Activated CD8-positive, alpha-beta memory T cell treated with anti-CD3 and anti-CD28 coated beads for 1 hour (primary cell): ENCODE measurements at places on chromosomes 11 and 22.

GRCh38 chr11:116603728-116604323, 169.0 kb downstream of the BUD13 start:
- no peak for DNase-seq

DNA sequence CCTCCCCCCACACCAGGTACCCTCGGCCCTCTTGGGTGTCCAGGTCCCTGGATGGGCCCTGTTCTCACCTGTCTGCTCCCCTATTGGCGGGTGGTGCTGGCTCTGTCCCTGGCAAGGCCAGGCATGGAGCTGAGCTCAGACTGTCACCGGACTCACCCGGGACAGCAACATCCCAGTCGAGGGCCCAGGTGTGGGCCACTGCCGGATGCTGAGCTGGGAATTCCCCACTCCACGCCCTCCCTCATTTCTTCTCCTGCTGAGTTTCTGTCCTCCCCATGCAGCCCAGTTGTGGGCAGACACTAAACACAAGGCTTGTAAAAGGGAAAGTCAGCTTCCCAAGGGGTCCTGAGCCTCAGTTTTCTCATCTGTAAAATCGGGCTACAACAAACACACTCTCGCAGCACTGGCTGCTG, 2.0 kb upstream of the AP5B1 start:
- DNase-seq = no peak

- DNase-seq = no peak
Observed at GRCh38 chr11:100031973-100032372, 655.1 kb upstream of the ARHGAP42 start.

GRCh38 chr11:708511-708910, 2.5 kb downstream of the EPS8L2 start:
- DNase-seq = no peak

DNA sequence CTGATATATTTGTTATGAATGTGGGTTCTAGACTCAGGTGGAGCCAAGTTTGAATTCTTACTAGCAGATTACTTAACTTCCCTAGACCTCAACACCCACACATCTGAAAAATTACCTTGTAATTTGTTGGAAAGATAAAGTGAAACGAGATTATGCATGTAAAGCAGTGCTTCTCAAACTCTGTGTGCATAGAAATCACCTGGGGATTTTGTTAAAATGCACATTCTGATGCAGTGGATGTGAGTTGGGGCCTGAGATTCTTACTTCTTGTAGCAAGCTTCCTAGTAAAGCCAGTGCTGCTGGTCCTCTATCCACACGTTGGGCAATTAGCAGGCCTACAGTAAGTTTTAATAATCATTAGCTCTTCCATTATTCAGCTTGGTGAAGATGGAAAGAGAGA, 15.1 kb upstream of the CEP295 start:
- DNase-seq = no peak

- no peak for DNase-seq
Observed at GRCh38 chr11:7905961-7906429, 25.1 kb downstream of the OR10A6 start.

DNA sequence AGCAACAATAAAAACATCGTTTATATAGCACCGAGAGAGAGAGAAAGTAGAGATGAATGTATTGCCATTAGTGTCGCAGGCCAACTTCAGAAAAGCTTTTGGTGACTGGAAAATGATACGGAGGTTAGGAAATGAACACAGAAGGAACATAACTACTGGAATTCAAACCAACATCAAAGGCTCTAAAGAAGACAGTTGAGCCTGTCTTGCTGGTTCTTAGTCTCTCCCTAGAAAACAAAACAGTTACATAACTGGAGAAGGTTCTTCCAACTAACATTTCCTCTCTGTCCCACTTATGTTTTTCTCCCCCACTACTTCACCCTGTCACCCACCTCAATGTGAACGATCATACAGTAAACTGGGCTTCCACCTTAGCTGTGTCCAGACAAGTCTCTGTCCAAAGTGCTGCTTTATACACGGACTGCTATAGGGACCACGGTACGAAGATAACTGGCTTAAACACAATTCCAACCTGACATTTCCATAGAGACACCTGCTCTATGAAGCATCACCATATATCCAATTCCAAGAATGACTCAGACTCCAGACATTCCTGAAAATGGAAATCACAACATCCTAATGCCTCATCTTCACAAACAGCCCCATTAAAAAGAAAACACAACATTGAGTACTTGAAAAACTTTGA, 85.2 kb upstream of the ARHGAP32 start:
- no peak for DNase-seq

DNA sequence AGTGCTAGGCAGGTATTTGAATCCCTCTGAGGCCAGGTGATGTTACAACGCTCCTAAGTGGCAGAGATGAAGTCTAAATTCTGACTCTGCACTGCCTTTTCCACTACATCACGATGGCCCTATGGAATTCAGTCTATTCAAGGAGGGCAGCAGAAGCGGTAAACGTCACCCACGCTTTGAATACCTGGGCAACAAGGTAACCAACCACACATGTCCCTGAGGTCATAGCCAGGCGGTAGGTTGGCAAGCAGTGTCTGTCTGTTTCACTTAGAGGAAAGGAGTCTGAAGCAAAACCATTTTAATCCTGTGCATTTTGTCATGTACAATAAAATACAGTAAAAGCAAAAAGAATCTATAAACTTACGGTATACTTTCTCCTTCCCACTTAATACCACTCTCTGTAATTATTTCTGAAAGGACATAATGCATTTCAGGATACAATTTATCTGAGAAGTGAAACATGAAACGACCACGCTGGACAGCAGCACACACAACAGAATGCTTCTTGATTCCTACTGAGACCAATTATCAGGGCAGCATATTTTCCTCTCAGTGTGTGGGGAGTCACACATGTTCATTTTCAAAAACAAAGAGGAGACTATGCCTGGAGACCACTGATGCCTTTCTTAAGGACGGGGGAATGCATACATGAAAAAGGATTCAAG, 51.3 kb downstream of the PRDM10 start:
- no peak for DNase-seq

DNA sequence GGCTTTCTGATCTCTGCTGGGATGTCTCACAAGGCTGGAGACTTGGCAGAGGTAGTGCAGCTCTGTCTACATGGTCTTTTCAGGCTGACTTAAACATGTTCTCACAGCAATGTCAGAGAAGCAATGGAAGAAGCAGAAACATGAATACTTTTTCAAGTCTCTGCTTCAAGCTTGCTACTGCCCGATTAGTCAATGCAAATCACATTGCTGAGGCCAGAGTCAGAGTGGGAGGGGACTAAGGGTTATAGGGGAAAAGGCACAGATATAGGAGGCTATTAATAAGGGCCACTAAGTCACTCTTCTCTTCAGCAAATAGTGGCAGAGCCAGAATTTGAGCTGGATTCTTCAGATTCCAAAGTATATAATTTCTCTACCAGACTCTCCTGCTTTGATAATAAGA, 390.5 kb downstream of the TMEM135 start:
- DNase-seq = no peak

DNA sequence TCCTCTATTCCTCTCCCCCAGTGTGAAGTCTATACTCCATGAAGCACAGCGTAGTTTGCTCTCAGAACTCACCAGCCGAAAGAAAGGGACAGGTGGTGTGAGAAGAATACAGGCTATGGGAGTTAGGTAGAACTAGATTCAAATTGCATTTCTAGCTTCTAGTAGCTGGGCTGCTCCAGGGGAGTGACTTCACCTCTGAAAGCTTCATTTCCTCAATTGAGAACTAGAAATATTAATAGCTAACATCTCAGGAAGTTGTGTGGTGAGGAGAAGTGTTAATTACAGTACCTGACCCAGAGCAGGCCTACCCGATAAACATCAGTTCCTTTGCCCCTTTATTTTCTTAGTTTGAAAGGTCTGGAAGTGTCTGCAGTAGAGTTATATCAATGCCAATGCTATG, 484.7 kb upstream of the TENM4 start:
- no peak for DNase-seq

DNA sequence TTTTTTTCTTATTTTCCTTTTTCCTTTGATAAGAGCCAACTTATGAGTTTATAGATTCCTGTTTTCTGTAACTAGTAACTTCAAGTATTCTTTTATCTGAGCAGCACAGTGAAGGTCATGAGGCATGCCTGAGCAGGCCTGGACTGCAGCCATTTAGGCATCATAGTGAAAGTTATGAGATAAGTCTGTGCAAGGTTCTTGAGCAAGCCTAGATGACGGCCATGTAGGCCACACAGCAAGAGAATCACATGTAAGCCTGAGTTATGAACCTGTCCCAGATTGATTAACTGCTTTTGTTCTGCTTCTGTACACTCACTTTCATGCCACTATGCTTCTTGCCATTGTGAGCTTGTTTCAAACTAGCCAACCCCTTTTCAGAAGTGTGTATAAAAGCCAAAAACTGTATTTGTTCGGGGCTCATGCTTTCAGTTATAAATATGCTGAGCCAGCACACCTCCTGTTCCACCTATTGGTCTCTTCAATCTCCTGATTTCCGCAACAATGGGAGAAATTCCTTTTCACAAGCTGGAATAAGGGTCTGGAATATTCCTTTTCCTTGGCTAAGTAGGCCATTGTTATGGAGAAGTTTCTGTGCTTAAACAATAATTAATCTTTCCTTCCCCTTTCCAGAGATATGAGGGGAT, 745.7 kb downstream of the FAM181B start:
- DNase-seq = no peak

DNA sequence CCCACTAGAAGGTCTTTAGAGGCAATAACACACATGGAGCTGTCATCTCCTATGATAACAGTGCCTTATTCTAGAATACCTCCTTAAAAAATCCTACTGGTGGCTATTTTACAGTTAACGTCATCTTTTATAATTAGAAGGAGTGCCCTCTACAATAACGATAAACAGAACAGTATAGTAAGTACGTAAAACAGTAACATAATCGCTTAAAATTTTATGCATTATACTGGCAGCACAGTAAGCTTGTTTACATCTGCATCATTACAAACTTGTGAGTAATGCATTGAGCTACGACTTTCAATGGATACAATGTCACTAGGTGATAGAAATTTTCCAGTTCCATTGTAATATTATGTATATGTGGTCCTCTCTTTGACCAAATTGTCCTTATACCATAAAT, 24.3 kb upstream of the OR8D2 start:
- no peak for DNase-seq

DNA sequence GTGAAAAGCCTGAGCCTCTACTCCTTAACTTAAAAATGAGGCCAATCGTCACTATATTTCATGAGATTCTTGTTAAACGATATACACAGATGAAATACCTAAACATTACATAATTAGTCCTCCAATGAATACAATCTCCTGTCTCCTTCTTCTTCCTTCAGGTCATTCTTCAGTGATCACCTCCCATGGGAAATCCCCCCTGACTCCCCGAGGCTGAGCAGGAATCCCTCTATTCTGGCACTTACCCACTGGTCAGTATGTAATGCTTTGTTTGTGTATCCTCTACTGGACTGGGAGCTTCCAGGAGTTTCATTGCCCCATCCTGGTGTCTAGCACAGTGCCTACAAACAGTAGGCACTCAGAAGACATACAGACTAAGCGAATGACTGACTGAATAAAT, 52.3 kb downstream of the RAB38 start:
- no peak for DNase-seq

DNA sequence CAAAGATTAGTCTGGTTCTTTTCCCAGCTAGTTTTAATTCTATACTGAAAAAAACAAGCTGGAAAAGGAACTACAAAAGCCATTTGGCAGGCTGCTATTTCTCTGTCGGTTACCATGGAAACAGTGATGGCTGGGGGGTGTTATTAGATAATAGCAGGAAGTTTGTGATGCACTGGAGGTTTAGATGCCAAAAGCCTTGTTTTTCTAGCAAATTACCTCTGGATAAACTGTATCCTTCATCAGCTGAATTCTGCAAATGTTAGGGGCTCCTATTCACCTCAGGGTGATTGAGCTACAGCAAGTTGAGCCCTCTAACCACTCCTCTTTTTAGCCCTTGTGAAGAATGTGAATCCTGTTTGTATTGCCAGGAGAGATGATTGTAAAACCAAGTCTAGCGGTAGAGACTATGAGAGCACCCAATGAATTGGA, 25.2 kb downstream of the ALKBH3 start:
- DNase-seq = no peak

DNA sequence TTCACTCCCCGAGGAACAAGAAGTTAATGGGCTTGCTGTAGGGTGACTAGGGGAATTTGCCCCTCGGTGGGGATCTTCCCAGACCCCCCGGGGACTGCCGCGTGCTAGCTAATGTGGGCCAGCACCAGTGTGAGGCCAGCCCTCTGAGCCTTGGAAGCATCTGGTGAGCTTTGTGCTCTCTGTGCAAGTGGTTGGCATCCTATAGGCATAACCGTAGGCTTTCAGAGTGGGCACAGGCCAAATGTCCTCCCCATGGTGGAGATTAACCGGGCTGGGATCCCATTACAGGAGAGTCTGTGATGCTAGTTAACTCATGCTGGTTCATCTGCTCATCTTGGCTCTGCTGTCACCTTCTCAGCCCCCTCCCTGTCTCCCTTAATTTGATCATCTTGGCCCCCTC, 125.7 kb downstream of the TRIM29 start:
- DNase-seq = no peak

GRCh38 chr11:131592734-131593133, 222.3 kb downstream of the NTM start:
- no peak for DNase-seq

GRCh38 chr11:36449561-36450096, 60.4 kb downstream of the TRAF6 start:
- DNase-seq = no peak

GRCh38 chr11:14669958-14670357, 26.4 kb downstream of the PDE3B start:
- DNase-seq = no peak

DNA sequence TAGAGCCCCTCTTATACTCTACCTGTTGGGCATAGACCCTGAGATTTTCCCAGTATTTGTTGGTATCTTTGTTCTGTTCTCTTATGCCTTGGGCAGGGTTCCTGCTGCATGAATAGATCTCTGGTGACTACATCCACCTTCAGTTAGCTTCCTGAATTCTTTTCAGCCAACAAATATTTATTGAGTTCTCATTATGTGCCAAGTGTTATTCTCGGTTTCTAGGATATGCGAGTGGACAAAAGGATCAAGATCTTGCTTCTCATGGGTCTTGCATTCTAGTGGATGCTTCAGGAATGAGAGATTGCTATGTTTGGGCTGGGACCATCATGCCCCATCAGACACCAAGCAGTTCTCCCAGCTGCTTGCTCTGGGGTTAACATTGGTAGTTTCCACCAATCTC, 340.0 kb downstream of the METTL15 start:
- no peak for DNase-seq
